A673 (cell line): ENCODE measurements at places on chromosomes 13 and 19. TPM values are rescaled to one million over a fixed set of nuclear protein-coding genes. Genes with fewer than 3 reads are reported as not detected.

GRCh38 chr19:54312436-54313377 lies at the start of gene LILRA5:
TSS of gene LILRA5 (minus strand) at chr19:54313166. CDS start at chr19:54313019, 147 bp downstream.
- DNase-seq: no peak
- peaks cover 43% of the 10 kb centered on the region for H3K27me3 ChIP-seq

DNA sequence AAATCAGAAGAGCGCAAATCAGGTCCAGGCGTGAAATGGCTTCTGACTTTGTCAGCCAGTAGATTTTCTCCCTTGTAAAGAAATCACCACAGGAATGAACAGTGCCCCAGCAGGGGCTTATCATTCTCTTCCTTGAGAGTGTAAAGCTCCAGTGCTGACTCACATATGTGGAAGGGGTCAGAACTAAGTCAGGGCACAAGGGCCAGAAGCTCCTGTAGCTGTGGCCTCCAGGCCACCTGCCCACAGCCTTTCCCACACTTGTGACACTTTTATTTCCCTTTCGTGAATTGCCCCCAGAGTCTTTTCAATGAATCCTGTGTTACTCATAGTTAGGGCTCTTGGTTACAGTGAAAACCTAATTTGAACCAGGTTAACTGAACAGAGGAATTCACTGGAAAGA lies 99.6 kb downstream of the SUCLA2 start:
- no peaks in the 10 kb centered on the region for H3K36me3 ChIP-seq
- H3K27me3 ChIP-seq: peaks cover 8% of the 10 kb centered on the region
- peak; percentile 26 for DNase-seq
- H3K4me3 ChIP-seq: no peak overlapping the region
- H3K27ac ChIP-seq: no peak overlapping the region

DNA sequence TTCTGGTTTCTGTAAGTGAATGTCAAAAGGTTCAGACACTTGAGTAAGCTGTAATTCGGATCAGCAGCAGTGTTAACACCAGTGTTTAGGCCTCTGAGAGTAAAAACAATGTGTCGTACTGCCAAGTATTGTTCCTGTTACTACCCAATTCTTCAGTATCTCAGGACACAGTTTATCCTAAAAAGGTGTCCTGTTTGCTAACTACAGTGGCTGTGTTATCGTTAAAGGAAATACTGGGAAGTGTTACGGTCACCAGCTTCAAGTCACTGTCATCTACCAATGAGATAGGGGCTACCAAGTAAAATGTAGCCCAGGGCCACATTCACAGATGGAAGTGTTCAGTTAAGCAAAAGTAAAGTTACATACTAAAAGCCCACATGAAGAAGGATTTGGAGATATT lies 2.3 kb upstream of the UPF3A start:
- H3K4me3 ChIP-seq: no peak overlapping the region
- DNase-seq: no peak
- H3K36me3 ChIP-seq: peaks cover 15% of the 10 kb centered on the region
- H3K4me1 ChIP-seq: peaks cover 17% of the 10 kb centered on the region

- H3K36me3 ChIP-seq: no peaks in the 10 kb centered on the region
- no peaks in the 10 kb centered on the region for H3K27me3 ChIP-seq
- no peak overlapping the region for H3K4me3 ChIP-seq
- DNase-seq: no peak
- H3K4me1 ChIP-seq: no peaks in the 10 kb centered on the region
These were observed 254.7 kb upstream of the KLHL1 start for GRCh38 chr13:70362820-70363570.

- H3K27me3 ChIP-seq: no peaks in the 10 kb centered on the region
- no peak for DNase-seq
- no peak overlapping the region for H3K27ac ChIP-seq
- H3K36me3 ChIP-seq: no peaks in the 10 kb centered on the region
- H3K4me1 ChIP-seq: no peaks in the 10 kb centered on the region
These were observed 68.2 kb downstream of the ZNF100 start for GRCh38 chr19:21699197-21699596.

- H3K27me3 ChIP-seq: no peaks in the 10 kb centered on the region
- H3K36me3 ChIP-seq: peaks cover 13% of the 10 kb centered on the region
- peaks cover 11% of the 10 kb centered on the region for H3K4me1 ChIP-seq
- H3K27ac ChIP-seq: peak overlapping the region; percentile 89
These were observed 536 bp upstream of the AKAP8 start for GRCh38 chr19:15379999-15380647.

GRCh38 chr13:97214921-97215320 lies 7.2 kb upstream of the MBNL2 start:
- no peaks in the 10 kb centered on the region for H3K27me3 ChIP-seq
- no peaks in the 10 kb centered on the region for H3K36me3 ChIP-seq
- H3K4me1 ChIP-seq: no peaks in the 10 kb centered on the region
- DNase-seq: no peak
- no peak overlapping the region for H3K27ac ChIP-seq

Gene PSG7
- not detected in 2 replicates for total RNA-seq
